ENCODE measurements at places on chromosomes 11 and 22. TPM values are rescaled to one million over a fixed set of nuclear protein-coding genes. Genes with fewer than 3 reads are reported as not detected.

PRR33 gene
- total RNA-seq: not detected

DNA sequence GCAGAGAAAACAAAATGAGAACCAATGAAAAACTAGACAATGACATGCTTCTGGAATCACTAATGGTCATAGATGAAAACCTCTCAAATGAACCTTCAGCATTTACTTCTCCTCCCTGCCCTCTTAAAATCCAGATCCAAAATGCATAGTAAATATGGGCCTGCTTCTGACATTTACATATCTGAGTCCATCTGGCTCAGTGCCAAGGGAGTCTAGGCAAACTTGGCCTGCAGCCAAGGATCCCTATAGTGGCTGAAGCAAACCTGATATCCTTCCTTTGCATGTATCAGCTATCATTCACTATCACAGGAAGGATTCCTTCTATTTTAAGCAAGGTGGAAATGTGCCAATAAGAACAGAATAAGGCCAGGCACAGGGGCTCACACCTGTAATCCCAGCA, 104.8 kb downstream of the C11orf58 start:
- no peak overlapping the region for H3K27ac ChIP-seq
- H3K27me3 ChIP-seq: no peaks in the 10 kb centered on the region
- no peak overlapping the region for H3K4me3 ChIP-seq
- no peak for DNase-seq
- no peaks in the 10 kb centered on the region for H3K4me1 ChIP-seq

DNA sequence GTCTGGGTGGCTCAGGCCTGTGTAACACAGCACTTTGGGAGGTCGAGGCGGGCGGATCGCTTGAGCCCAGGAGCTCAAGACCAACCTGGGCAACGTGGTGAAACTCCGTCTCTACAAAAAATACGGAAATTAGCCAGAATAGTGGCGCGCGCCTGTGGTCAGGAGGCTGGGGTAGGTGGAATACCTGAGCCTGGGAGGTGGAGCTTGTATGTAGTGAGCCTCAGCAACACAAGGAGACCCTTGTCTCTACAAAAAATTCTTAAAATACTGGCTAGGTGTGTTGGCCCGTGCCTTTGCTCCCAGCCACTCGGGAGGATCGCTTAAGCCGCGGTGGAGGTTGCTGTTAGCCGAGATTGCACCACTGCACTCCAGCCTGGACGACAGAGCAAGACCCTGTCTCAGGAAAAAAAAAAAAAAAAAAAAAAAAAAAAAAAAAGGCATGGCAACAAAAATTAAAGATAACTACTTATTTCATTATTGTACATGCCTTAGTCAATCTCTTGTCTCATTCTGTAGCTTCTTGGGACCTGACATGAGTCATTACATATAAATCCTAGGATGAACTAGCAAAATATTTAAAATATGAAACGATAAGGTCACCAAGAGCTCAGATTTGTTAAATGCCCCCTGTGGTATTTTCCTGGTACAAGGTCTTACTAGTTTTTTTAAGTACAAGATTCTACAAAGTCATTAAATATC, 1.1 kb downstream of the TAF1D start:
- DNase-seq: peak; percentile 7
- H3K36me3 ChIP-seq: peaks cover 16% of the 10 kb centered on the region
- no peak overlapping the region for H3K27ac ChIP-seq
- H3K27me3 ChIP-seq: no peaks in the 10 kb centered on the region
- H3K4me3 ChIP-seq: peak overlapping the region; percentile 100
- peaks cover 24% of the 10 kb centered on the region for H3K4me1 ChIP-seq

CLDN5 gene
- total RNA-seq: 203 TPM

GRCh38 chr11:79809487-79809886, 368.7 kb upstream of the TENM4 start:
- H3K27me3 ChIP-seq: no peaks in the 10 kb centered on the region
- no peaks in the 10 kb centered on the region for H3K4me1 ChIP-seq
- no peaks in the 10 kb centered on the region for H3K36me3 ChIP-seq

- no peak overlapping the region for H3K27ac ChIP-seq
- peaks cover 56% of the 10 kb centered on the region for H3K4me1 ChIP-seq
- no peak for DNase-seq
- no peak overlapping the region for H3K4me3 ChIP-seq
These were observed 86.6 kb upstream of the LINC01488 start for GRCh38 chr11:69394869-69395246.

CTTN gene
- 103 TPM for total RNA-seq

- H3K4me1 ChIP-seq: no peaks in the 10 kb centered on the region
- no peak overlapping the region for H3K27ac ChIP-seq
These were observed 175.7 kb downstream of the SWAP70 start for GRCh38 chr11:9839550-9839949.

DNA sequence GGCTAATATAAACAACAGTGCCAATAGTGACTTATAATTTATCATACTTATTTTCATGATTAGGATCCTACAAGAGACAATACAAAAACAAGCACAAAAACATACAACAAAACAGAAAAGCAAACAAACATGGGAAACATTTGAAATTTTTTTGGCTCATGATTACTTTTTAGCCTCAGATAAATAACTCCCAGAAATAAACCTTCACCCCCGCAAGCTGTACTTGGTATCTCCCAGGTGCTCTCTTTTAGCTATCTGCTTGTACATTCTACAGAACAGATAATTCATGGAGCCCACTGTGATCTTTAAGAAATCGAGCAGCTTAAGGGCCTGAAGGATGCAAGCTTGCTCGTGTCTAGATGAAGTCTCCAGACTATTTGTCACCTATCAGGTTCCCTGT, 883 bp downstream of the NXPE4 start:
- DNase-seq: no peak
- H3K27me3 ChIP-seq: no peaks in the 10 kb centered on the region
- no peaks in the 10 kb centered on the region for H3K36me3 ChIP-seq
- H3K4me3 ChIP-seq: no peak overlapping the region
- H3K4me1 ChIP-seq: no peaks in the 10 kb centered on the region
- H3K27ac ChIP-seq: no peak overlapping the region

PLAAT4 gene
- 45.3 TPM for total RNA-seq

RFPL3 gene
- not detected for total RNA-seq

FJX1 gene
- 16.5 TPM for total RNA-seq

DNA sequence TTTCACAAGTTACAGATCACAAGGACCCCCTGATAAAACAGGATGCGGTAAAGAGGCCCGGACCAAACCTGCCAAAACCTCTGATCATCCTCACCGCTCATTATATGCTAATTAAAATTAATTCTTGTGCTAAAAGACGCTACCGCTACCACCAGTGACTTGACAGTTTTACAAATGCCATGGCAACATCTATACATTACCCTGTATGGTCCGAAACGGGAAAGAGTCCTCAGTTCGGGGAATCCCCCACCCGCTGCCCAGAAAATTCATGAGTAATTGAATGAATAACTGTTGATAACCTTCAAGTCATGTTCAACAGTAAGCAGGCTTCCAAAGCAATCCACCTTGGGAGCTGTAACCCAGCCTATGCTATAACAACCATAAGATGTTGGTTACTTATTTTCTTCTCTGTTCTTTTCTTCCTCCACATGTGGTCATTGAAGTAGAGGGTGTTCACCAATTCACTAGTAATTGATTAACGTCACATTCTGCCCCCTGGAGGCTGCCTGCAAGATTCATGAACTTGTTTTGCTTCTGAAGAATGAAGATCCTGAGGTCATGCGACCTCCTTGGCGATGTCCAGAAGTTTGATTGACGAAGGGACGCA, 20.6 kb downstream of the APOBEC3H start:
- H3K27ac ChIP-seq: no peak overlapping the region
- DNase-seq: no peak
- no peaks in the 10 kb centered on the region for H3K4me1 ChIP-seq
- peaks cover 21% of the 10 kb centered on the region for H3K27me3 ChIP-seq
- no peaks in the 10 kb centered on the region for H3K36me3 ChIP-seq
- H3K4me3 ChIP-seq: no peak overlapping the region

Measured in spinal cord (tissue), 10 donors.